Activated naive CD8-positive, alpha-beta T cell treated with anti-CD3 and anti-CD28 coated beads for 36 hours (primary cell): ENCODE measurements at places on chromosomes 3 and 15. TPM values are rescaled to one million over a fixed set of nuclear protein-coding genes. Genes with fewer than 3 reads are reported as not detected.

GRCh38 chr3:184643442-184643841 lies 68.4 kb downstream of the MAGEF1 start:
- DNase-seq, result no peak

KLF13 gene
- total RNA-seq, result 110 TPM

DNA sequence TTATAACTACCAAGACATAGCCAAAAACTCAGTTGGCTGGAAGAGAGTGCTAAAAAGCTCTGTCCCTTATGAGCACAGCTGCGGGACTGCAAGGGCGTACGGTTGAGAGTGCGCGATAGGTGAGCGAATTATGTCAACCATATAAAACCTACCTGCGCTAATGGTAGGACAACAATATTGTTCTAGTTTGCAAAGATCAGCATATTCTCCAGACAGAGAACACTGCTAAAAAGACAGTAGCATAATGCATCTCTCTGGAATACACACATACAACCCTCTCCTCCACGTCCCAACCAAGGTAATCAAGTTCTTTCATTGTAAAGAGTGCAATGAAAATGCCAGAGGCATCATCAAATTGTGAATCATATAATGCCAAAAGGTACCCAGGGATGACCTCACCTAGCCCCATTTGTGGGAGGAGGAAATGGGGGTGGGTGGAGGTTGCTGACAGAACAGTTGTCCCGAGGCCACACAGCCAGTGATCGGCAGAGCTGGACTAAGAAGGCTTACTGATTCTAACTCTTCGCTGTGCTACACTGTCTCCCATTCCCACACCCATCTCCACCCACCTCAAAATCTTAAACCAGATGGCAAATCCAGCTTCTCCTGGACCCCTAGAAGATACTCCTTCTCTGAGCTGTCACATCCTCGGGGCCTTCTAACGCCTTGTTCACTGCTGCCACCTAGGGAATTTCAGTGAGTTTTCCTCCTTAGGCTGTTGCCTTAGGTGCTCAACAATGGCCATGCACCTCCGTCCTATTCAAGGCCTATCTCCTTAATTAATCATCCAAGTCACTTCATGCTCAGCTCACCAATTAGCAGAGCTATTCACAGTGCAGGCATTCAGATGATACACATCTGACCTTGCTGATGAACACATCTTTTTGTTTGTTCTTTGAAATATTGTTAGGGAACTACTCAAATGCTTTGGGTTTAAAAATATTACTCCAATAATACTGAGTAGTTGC lies 60.7 kb downstream of the RPL22L1 start:
- DNase-seq, result no peak

SPTSSB gene
- not detected for total RNA-seq

CIP2A gene
- total RNA-seq, result 51.8 TPM

DNA sequence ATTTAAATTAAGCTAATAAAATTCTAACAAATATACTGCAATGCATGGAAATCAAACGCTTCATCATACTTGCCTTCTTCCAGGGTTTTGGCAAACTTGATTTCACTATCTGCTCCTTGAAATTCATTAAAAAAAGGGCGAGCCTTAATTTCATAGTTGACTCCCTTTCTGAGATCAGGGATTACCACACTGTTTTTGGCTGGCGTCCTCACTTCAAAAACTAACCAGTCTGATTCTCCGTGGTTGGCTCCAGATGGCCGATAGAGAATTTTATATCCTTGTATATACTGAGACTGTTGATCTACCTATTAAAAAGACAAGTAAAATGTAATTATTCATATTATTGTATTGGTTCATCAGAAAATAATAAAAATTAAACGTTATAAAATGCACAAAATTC lies 1106.8 kb downstream of the ROBO1 start:
- DNase-seq, result no peak

HHATL gene
- not detected for total RNA-seq

CEP152 gene
- 27.2 TPM for total RNA-seq

DNA sequence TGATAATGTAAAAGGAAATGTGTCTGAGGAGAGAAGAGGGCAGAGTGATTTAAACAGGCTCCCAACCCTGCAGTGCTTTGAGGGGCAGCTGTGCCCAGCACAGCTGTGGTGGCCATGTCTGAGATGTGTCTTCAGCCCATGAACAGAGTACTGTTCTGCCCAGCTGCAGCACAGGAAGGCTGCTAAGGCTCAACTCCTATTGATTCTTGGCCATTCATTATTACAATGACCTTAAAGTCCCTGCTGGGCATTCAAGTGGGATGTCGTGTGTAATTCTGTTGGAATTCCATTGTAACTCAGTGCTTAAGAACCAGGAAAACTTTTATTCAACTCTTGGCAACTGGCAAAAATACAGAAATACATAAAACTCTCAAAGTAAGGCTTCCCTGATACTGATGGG lies 229.3 kb downstream of the MCTP2 start:
- DNase-seq, result no peak

DNA sequence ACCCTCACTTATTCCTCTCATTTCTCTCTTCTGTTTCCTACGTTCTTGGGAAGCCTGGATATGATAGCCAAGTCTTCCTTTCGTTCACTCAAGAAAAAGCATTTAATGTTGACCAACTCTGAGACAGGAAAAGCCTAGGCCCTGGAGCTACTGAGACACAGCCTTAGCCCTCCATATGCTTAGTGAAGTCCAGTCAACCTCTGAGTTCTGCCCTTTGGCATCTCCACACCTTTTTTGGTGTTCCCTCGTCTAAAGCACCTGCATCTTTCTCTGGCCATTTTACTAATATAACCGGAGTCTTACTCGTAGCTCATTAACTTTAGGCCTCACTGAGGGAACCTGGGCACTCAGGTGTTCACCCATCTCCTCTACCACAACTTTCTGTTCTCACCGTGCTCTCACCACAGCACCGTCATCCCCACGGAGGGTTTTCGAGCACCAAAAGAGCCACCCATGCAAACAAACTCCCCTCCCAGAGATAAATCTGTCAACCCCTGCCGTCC lies 632 bp downstream of the MTHFS start:
- no peak for DNase-seq

DNA sequence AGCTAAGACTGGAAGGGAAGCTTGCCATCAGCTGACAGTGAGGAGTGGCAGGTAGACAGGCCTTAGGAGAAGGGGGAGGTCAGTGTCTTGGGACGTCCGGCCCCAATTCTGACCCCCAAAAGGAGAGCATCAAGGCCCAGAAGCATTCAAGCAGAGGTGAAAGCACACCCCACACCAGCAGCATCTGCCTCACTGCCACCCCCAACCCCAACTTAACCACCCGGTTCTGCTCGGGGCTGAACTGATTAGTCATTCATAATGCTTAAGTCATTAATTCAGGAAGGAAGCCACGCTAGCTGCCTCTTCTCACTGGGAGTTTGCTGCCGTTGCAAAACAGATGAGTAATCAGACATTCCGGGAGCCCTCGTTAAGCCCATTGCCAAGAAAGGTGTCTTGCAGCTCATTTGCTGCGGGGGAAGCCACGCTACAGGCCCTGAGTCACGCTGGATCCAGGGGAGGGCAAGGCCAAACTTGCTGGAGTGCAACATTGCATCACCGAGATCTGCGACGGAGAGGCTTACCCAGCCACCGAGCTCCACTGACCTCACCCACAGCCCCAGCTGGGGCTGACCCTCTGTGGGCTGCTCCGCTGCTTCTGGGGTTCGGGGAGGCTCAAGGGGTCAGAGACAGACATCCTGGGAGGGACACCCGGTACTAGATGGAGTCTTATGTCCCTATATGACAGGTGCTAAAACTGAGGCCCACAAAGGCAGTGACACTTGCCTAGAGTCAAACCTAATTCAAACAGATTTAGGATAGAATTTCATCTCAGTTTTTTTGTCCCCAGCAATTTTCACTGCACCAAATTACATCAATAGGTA lies 46.4 kb upstream of the HES1 start:
- DNase-seq, result no peak

GRCh38 chr15:82585072-82585471 lies 44.8 kb upstream of the RPS17 start:
- no peak for DNase-seq

MAP2K5 gene
- 17.0 TPM for total RNA-seq

DNA sequence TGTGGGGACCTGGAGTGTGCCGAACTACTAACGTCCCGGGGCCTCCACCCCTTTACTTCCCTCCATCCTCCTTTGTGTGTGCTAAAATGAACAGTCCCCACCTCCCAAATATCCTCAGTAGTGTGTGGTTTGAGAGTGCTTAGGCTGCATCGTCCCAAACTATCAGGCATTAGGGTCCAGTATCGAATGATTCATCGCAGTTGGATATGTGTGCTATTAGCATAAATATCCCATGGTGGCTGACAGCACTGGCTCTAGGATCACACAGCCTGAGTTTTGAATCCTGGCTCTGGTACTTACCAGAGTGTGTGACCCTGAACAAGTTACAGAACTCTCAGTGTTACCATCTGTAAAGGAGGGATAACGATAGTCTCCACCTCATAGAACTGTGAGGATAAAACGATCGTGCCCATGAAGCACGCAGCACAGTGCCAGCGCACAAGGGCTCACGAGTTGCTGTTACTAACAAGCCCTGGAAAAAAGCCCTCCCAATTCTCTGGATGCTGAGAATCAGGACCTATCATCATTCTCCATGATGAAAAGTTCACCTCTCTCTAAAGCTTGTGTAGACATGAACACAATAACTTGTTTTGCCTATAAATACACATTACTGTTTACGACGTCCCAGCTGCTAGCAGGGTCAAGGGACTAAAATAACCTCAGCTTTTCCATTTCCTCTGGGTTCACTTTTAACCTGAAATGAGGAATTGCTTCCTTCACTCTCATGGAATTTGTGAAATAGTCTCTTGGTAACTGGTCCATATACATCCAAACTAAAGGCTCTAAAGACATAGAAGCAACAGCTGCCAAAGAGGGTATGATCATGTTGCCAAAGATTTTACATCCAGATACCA lies 51.0 kb downstream of the VGLL4 start:
- no peak for DNase-seq

GRCh38 chr3:39329493-39329892 lies at the start of gene CCR8:
Gene CCR8 (plus strand): TSS chr3:39329709. CDS start chr3:39332332, 2,623 bp downstream.
- no peak for DNase-seq

GPR27 gene
- 0.91 TPM for total RNA-seq

GRCh38 chr15:36571301-36571700 lies 8.1 kb upstream of the CDIN1 start:
- DNase-seq, result no peak

GRCh38 chr15:60721257-60721626 lies 242.3 kb upstream of the ICE2 start:
- DNase-seq, result no peak

RARRES1 gene
- total RNA-seq, result not detected

IL20RB gene
- 1.1 TPM for total RNA-seq

- DNase-seq, result no peak
Observed at GRCh38 chr3:187406927-187407326, 38.7 kb downstream of the RTP4 start.

DNA sequence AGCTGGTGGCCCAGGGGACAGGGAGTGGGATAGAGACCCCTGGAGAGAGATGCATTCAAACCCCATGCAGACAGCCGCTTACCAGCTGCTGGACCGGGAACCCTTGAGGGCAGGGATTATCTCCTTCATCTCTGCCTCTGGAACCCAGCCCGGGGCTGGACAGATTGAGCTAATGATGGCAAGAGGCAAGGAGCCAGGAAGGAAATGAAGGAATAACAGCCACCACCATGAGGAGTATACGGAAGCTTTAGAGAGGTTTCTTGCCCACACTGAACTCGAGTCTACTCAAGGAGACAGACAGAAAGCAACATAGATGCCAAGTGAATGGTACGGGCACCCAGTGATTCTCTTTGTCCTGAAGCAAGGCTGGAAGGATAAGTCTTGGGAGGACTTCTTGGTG lies 23.2 kb downstream of the HAPLN3 start:
- DNase-seq, result no peak

RAB6B gene
- 0.08 TPM for total RNA-seq

GOLGA6D gene
- not detected for total RNA-seq

DNA sequence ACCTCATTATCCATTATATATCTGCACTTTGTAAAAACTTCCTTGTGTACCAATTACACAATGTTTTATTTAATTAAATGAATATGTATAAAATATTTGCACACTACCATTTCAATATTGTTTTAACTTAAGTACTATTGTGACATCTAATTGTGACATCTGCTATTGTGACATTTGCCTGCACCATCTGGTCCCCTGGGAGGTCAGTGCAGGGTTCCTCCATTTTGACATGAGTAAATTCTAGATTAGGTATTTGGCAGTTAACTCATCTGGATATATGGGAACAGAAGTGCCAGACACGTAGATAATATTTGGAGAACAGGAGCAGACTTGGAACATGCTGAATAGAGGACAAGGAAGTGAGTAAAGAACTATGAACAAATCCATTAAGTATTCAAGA lies 332.1 kb downstream of the VGLL3 start:
- DNase-seq, result no peak
